ENCODE measurements at places on chromosomes 16 and 17. TPM values are rescaled to one million over a fixed set of nuclear protein-coding genes. Genes with fewer than 3 reads are reported as not detected.

Gene SEPTIN12
- not detected for total RNA-seq

Gene CSH2
- total RNA-seq = not detected

Gene ALOX12
- total RNA-seq = not detected

Gene HERPUD1
- 70.6 TPM for total RNA-seq

Gene PLA2G10
- total RNA-seq = not detected

Gene CCL7
- 2.2 TPM for total RNA-seq

Gene MYO15A
- total RNA-seq = 0.20 TPM

Gene PTX4
- total RNA-seq = 0.39 TPM

Gene CCL8
- not detected for total RNA-seq

Gene CD300H
- not detected for total RNA-seq

Gene GNAO1
- under 0.01 TPM for total RNA-seq

Gene KRT36
- not detected for total RNA-seq

Gene PPP1R27
- not detected for total RNA-seq

Gene AFMID
- 22.9 TPM for total RNA-seq

Gene IL21R
- 4.7 TPM for total RNA-seq

Gene RAC3
- total RNA-seq = 7.8 TPM

Gene SDR42E1
- not detected for total RNA-seq

Gene LRRC45
- 16.9 TPM for total RNA-seq

Gene MYCBPAP
- total RNA-seq = 0.98 TPM

Gene GP1BA
- not detected for total RNA-seq

Gene GPR142
- not detected for total RNA-seq

Gene EME2
- 18.4 TPM for total RNA-seq

Gene CCL4L2
- total RNA-seq = not detected

Gene KRTAP4-9
- not detected for total RNA-seq

Gene LPCAT2
- 6.6 TPM for total RNA-seq

Gene CMTM2
- not detected for total RNA-seq

Gene TP53TG3B
- total RNA-seq = not detected

Gene COL1A1
- 577 TPM for total RNA-seq

Gene CA7
- not detected for total RNA-seq

Gene PABPN1L
- total RNA-seq = not detected

Gene STX1B
- total RNA-seq = 1.1 TPM

Gene CES5A
- not detected for total RNA-seq

Gene PRAC1
- not detected for total RNA-seq

Gene DLX3
- 0.98 TPM for total RNA-seq

Gene FNDC8
- total RNA-seq = not detected

Gene HNF1B
- total RNA-seq = not detected

Gene TNFAIP1
- total RNA-seq = 26.0 TPM

Gene ZNF23
- total RNA-seq = 7.2 TPM

Gene USB1
- total RNA-seq = 20.2 TPM

Gene CIBAR2
- not detected for total RNA-seq

Gene SLC52A1
- total RNA-seq = not detected

Gene PLCD3
- total RNA-seq = 48.1 TPM

Gene ELP5
- 31.2 TPM for total RNA-seq

Gene XYLT1
- 70.6 TPM for total RNA-seq

Gene RAB11FIP4
- total RNA-seq = 0.20 TPM

Gene SLC25A11
- total RNA-seq = 50.0 TPM

Gene KIF2B
- total RNA-seq = not detected

Gene KRT24
- not detected for total RNA-seq

Gene NLK
- 13.9 TPM for total RNA-seq

Gene ZNF629
- 13.6 TPM for total RNA-seq

Gene SPNS2
- total RNA-seq = 0.39 TPM

Gene FLCN
- total RNA-seq = 79.4 TPM

Gene ZNF423
- 2.9 TPM for total RNA-seq

Gene IKZF3
- total RNA-seq = not detected

Gene KCNH4
- not detected for total RNA-seq
